ENCODE measurements at places on chromosomes 7 and 10. TPM values are rescaled to one million over a fixed set of nuclear protein-coding genes. Genes with fewer than 3 reads are reported as not detected.

Gene AGAP5
- total RNA-seq: 8.7 TPM

Gene PDK4
- 83.5 TPM for total RNA-seq

Gene TMEM225B
- total RNA-seq: not detected

DNA sequence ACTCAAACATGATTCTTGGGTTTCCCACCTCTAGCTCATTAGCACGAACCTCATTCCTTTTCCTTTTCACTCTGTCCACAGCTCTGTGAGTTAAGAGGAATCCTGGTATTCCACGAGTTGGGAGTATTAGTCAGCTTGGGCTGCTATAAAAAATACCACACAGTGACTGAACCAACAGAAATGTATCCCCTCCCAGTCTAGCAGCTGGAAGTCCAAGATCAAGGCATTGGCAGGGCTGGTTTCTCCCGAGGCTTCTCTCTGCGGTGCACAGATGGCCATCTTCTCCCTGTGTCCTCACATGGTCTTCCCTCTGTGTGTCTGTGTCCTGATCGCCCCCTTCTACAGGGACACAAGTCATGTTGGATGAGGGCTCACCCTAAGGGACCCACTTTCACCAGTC is 261.6 kb downstream of the TNS3 start:
- no peak for DNase-seq
